ENCODE measurements at places on chromosomes 12 and 14.

GRCh38 chr12:83378186-83378727 is 691.6 kb downstream of the TMTC2 start:
- no peak for DNase-seq

GRCh38 chr14:102437997-102438915 is 71.3 kb downstream of the ANKRD9 start:
- DNase-seq = peak; percentile 93

DNA sequence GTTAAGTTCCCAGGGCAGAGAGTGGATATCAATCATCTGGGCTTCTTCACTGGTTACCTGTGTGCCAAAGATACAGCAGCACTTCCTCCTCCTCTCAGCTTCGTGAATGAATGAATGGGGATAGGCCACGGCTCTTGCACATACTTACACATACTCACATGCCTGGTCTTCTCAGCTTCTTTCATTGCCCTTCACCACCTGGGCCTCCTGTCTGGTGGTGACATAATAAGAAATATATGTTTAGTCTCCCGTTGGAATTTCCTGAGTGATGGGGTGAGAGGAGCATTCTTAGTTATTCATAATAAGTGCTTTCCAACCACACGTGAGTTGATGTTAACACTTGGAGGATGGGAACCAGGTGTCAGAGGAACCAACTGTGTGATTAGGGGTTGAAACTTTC is 268.1 kb upstream of the RMST start:
- no peak for DNase-seq

- no peak for DNase-seq
These were observed 78.7 kb upstream of the ZDHHC17 start for GRCh38 chr12:76685246-76685678.

- no peak for DNase-seq
These were observed 140.3 kb downstream of the RERGL start for GRCh38 chr12:17949558-17950141.

GRCh38 chr14:103626146-103626850 is 2.7 kb upstream of the KLC1 start:
- no peak for DNase-seq

- DNase-seq = no peak
These were observed 44.7 kb upstream of the KCNJ8 start for GRCh38 chr12:21819236-21819635.

DNA sequence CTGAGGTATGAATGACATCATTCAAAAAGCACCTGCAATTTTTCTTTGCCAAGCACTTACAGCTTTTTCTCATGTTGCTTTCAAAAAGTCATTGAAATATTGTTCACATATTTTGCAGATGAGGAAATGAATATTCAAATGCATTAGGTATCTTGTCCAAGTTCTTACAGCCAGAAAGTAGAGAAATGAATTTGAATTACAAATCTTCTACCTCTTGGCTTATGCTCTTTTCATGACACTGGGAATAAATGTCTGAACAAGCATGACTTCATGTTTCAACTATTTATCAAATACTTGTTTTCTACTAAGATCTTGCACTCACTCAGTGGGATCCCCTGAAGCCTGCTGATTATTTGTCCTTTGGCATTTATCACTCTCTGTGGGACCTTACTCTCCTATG is 267.2 kb upstream of the BTG1 start:
- DNase-seq = no peak

- DNase-seq = no peak
These were observed 29.7 kb downstream of the RALGAPA1 start for GRCh38 chr14:35779368-35779767.

DNA sequence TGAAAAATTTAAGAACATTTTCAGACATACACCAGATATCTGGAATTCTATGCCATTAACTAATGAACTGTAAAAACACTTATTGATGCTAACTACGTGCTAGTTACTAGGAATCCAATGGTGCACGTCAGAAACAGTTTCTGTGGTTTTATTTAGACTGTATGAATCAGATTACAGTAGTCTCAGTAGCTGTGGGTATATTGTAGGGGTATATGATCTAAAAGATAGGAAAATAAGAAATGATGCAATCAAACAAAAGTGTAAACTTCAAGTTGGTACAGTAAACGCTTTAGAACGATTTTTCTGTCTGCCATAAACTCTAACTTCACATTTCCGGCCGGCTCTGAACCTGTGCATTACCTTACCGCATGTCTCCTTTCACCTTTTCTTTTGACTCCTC is 2.3 kb downstream of the ABCC9 start:
- DNase-seq = no peak

DNA sequence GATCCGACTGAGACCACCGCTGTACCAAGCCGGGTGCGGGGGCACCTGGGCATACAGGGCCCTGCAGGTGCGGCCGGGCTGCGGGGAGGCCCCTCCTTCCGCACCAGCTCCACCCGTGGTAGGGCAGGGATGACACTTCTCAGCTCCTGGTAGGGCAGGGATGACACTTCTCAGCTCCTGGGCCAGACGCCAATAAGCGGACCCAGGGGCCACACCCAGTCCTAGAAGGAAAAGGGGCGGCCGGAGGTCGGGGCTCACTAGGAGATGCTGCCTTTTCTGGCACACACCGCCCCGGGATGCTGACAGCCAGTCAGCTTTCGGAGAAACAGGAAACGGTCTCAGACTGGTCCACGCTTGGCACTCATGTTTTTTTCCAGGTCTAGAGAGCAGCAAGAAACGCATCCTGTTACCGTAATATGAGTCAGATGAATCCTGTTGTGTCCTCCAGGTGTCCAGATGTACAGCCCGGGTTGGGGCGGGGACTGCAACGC is 34.8 kb downstream of the NFKBIA start:
- DNase-seq = peak; percentile 82

GRCh38 chr12:89468648-89469326 is 55.8 kb downstream of the GALNT4 start:
- no peak for DNase-seq

GRCh38 chr12:131872154-131873051 is 22.0 kb upstream of the ULK1 start:
- no peak for DNase-seq

DNA sequence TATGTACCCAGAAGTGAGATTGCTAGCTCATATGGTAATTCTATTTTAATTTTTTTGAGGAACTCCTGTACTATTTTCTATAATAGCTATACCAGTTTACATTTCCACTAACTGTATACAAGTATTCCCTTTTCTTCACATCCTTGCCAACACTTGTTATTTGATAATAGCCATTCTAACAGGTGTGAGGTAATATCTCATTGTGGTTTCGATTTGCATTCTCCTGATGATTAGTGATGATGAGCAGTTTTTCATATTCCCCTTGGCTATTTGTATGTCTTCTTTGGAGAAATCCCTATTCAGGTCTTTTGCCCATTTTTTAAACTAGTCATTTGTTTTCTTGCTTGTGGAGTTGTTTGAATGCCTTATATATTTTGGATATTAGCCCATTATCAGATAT is 121.3 kb downstream of the BBS10 start:
- DNase-seq = no peak

DNA sequence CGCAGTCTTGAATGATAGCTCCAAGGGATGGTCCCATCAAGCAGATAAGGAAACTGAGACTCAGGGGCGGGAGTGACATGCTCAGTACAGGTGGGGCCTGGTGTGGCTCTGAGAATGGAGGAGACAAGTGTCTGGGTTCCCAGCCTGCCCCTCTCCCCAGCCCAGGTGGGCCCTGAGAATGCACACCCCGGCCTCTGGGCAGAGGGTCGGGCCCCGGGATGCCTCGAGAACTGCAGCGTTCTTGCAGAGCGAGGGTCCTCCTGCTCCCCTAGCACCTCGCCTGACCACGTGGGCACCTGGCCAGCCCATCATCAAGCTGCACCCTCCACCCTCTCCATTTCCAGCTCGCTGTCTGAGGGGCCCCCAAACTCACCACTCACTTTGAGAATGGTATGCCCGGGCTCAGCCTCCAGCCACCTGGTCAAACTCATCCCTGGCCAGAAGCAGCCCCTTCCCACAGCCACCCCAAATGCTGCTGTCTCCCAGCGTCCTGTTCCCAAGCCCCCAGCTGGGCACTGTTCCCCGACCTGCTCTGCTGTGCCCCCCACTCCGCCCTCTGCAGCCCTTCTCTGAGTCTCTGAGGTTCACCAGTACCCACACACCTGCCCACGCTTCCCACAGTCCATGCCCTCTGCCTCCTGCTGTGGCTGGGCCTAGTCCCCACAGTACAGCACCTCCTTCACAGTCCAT is 44.3 kb downstream of the CYP46A1 start:
- no peak for DNase-seq

GRCh38 chr12:25494926-25495325 is 58.2 kb downstream of the LMNTD1 start:
- DNase-seq = no peak

GRCh38 chr14:67622675-67623074 is 3.0 kb downstream of the ARG2 start:
- no peak for DNase-seq

GRCh38 chr12:113755098-113755497 is 211.0 kb downstream of the RBM19 start:
- DNase-seq = no peak

Measured in NCI-H2171 (cell line).